ENCODE measurements at places on chromosomes 11 and 22. TPM values are rescaled to one million over a fixed set of nuclear protein-coding genes. Genes with fewer than 3 reads are reported as not detected.

GRCh38 chr22:33167998-33168790 is 110.0 kb upstream of the SYN3 start:
- no peak for DNase-seq

GRCh38 chr11:65181569-65182257 is at the start of gene CAPN1:
CAPN1 (plus strand) TSS chr11:65181928; CDS start chr11:65182702, 774 bp downstream.
- peak; percentile 89 for DNase-seq

- no peak for DNase-seq
Observed at GRCh38 chr11:1618231-1618630, 3.7 kb downstream of the KRTAP5-4 start.

DNA sequence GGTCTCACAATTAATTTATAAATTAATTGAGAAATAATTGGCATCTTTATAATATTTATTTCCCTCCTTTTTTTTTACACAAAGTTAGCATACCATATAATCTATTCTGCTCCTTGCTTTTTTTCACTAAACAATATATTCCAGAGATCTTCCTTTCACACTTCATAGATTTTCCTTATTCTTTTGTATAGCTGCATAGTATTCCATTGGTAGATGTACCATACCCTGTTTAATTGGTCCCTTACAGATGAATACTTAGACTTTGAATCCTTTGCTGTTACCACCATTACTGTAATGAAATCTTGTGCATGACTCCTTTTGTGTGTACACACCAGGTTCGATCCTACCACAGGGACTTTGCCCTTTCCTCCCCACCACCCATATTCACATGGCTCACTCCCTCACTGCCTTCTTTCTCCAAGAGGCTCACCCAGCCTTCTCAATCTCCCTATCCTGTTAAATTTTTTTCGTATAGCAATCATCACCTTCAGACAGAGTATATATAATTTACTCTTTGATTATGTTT is 48.9 kb downstream of the RBX1 start:
- DNase-seq: no peak

DNA sequence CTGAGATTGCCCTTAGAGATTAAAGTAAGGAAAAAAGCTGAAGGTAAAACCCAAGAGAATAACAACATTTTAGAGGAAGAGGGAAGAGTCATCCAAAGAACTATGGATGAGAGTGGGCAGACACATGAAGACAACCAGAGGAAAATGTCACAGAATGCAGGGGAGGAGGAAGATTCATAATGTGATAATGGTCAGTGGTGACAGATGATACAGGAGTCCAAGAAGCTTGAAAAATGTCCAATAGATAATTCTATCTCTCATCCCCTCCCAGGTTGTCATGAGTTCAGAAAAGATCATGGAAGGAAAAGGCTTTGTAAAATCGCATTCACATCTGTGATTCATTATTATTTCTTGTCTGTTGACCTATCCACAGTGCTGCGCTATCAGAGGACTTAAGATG is 282.3 kb upstream of the CCDC90B start:
- DNase-seq: no peak

GRCh38 chr11:75493626-75494025 is 32.1 kb downstream of the GDPD5 start:
- no peak for DNase-seq

DNA sequence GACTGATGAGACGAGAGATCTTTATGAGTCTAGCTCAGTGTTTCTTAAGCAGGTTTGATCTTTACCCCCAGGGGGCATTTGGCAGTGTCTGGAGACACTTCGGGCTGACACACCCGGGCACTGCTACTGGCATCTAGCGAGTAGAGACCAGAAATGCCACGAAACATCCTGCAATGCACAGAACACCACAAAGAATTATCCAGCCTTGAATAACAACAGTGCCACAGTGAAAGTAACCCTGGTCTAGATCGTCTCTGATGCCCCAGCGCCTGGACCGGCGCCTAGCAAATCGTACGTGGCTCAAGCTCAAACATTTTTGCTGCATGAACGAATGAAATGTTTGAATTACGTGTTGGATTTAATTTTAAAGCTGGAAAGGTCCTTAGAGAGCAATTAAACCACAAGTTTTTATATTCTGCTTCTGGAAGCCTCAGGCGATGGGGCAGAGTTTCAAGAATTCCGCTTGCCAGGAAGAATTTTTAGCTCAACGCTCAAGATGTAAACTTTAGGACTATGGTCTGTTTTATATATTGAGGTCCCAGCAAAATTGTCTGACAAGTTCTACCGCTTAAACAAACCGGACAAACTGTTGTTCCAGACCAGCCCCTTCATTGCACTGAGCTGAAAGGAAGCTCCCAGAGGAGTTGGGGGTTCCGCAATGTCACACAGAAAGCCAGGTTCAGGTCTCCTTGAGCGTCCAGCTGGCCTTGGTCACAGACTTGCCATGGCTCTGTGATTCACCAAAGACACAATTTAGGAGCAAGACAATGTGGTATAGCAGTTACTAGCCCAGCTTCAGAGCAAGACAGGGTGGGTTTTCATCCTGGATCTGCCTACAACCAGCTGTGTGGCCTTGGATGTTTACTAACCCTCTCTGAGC is 44.2 kb upstream of the SMTN start:
- DNase-seq: peak; percentile 85

- DNase-seq: peak; percentile 37
Observed at GRCh38 chr22:45889093-45889538, 87.8 kb downstream of the WNT7B start.

DNA sequence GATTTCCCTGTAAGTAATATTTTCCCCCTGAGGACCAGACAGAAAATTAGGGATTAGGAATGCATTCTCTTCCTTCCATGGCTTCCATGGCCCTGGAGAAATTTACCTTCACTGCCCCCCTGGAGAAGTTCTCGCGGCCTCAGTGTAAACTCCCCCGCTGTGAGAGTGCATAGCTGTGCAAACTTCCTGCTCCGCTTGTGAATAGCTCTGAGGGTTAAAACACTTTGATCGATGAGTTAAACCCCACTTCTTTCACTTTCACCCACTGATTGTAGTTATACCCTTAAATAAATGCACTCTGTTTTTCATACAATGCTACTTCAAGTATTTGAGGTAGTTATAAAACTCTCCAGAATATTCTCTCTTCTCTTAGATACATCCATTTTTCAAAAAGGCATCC is 190.8 kb downstream of the DSCAML1 start:
- DNase-seq: no peak

DNA sequence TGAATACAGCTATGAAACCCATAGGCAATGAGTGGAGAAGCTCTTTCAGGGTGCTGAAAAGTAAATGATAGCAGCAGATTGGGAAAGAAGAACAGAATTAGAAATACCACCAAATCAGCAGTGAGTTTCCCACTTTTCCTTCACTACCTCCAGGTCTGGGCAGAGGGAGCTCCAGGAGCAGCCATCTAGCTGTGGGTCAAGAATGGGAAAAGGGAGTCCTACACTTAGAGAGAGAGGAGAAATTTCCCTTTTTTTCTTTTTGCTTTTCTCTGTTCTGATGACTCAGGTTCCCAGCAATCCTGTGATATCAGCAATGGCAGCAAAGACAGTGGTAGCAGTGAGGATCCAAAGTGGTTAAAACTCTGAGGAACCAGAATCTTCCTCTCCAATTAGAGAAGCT is 263.9 kb downstream of the NXPE2 start:
- no peak for DNase-seq

DNA sequence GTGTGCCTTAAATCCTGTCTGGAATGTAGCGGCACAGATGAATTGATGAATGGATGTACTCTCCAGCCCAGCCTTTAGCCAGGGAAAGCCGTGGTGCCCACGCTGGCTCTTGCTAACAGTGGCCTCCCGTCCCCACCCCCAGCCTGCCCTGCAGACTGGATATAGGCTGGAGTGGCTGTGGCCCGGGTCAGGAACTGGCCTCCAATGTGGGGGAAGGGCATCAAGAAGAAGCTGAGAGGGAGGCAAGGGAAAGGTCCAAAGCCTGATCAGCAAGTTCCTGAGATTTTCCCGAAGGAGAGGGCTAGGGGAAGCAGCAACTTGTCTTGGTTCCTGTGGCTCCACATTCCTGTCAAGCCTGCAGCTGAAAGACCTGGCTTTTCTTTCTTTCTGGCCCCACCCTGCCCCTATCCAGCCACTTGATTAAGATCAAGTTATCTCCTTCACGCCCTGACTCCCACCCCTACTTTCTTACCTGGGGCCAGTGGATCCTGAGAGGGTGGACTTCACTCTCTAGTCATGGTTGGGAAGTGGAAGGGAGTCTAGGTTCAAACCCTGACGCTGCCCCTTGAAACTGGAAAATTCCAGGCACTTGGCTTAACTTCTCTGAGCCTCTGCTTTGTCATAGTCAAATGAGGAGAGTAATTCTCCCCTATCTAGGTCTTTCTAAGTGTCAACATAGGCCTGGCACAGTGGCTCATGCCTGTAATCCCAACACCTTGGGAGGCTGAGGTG is 11.0 kb upstream of the MICALL1 start:
- no peak for DNase-seq

DNA sequence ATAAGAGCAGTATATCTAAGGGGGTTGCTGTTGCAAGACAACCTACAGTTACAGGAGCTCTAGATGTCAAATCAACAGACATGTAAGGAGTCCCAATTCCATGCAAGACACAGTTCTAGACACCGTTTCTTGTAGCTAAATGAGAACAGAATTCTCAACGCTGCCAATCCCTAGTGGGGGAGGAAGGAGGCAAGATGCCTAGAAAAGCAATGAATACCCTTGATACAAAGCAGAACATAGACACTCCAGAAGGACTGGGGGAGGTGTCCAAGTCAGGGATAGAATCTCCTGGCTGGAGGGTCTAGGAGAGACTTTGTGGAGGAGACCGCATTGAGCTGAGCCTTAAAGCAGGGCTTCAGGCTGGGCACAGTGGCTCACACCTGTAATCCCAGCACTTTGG is 280.2 kb downstream of the BUD13 start:
- no peak for DNase-seq

DNA sequence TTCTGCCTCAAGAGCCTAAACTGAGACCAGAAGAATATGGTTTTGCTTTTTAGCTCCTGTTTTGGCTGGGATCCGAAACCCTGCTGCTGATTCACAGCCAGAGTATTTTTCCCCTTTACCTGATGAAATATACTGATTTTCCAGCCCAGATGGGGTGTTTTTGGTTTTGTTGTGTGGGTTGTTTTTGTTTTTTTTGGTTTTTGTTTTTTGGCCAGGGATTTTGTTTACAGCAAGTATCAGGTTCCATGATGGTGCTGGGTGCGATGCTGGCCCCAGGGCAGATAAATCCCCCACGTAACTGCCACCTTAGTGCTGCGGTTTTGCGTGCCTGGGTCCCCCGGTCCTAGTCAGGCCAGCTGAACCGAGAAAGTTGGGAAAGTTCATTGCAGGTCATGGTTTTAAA is 103.7 kb downstream of the ZBTB16 start:
- peak; percentile 70 for DNase-seq

DNA sequence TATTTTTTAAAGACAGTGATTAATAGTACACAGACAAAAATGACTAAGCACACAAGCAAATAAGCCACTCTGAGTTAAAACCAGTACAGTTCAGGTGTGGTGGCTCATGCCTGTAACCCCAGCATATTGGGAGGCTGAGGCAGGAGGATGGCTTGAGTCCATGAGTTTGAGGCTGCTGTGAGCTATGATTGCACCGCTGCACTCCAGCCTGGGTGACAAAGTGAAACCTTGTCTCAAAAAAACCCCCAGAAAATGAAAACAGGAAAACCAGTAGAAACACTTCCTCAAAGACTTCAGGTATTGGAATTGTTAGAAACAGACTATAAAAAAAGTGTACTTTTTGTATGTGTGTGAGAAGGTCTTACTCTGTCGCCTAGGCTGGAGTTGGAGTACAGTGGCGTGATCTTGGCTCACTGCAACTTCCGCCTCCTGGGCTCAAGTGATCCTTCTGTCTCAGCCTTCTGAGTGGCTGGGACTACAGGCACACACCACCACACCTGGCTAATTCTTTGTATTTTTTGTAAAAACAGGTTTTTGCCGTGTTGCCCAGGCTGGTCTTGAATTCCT is 33.0 kb downstream of the PPP6R2 start:
- no peak for DNase-seq

- peak; percentile 19 for DNase-seq
Observed at GRCh38 chr22:20463324-20464095, 25.9 kb upstream of the SCARF2 start.

GRCh38 chr22:22687638-22688500 is 43.5 kb downstream of the GGTLC2 start:
- no peak for DNase-seq

DNA sequence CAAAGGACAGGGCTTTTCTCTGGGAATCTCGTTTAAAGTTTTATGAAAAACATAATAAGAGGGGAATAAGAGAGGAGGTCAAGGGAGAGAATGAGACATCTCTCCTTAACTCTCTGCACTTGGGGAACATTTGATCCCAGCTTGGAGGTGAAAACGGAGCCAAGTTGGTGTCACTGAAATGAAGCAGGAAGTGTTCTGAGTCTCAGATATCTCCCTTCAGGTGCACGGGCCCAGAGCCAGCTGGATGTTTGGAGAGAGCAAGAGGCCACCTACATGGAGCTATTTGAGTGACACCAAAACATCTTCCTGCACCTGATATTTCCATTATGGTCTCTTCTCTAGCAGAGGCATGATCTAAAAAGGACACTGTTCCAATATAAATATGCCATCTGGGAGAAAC is 85.7 kb downstream of the BLID start:
- DNase-seq: no peak

- DNase-seq: no peak
Observed at GRCh38 chr11:19777377-19778102, 64.9 kb downstream of the NAV2 start.

DNA sequence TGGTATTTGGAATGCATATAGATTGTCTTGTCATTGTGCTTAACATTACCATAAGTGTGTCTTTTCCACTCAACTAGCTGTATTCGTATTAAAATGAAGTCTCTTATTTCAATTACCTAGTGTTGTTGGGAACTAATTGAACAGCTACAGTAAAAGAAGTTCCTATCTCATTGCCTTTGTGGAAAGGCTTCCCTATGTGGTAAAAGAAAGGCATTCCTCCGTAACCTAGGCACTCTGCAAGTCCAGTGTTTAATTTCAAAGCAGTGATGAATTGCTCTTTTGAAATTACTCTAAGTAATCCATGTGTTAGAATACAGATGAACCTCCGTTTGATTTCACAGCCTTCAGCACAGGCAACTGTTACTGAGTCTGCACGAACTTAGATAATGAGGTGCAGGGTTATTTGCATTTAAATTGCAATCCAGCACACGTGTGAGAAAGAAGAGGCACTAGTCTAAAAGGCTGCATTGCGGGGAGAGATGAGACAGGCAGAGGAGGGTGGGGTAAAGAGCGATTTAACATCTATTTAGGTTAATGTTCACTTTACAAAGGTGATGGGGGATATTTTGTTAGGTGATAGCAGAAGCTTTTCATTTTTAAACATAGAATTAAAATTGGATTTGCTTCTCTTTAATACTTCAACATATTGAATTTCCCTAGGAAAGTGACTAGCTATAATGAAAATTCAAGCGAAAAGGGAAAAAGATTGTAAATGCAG is 25.0 kb upstream of the CRTAM start:
- no peak for DNase-seq

- DNase-seq: no peak
Observed at GRCh38 chr22:24727218-24727851, 47.2 kb downstream of the PIWIL3 start.

Gene SLC22A12
- not detected for total RNA-seq

Gene AIFM3
- 1.0 TPM for total RNA-seq

Gene SREBF2
- total RNA-seq: 86.3 TPM

Gene OR10V1
- total RNA-seq: not detected

Gene TNNT3
- total RNA-seq: 54.3 TPM

Gene HEPHL1
- total RNA-seq: not detected

Gene GLYATL2
- not detected for total RNA-seq

Gene HBG1
- not detected for total RNA-seq

All from aorta (tissue), 5 donors.